SW480 (cell line): ENCODE measurements at places on chromosomes 2 and 18.
A peak's percentile ranks its signal among the peaks of the same experiment; 100 is the strongest.

DNA sequence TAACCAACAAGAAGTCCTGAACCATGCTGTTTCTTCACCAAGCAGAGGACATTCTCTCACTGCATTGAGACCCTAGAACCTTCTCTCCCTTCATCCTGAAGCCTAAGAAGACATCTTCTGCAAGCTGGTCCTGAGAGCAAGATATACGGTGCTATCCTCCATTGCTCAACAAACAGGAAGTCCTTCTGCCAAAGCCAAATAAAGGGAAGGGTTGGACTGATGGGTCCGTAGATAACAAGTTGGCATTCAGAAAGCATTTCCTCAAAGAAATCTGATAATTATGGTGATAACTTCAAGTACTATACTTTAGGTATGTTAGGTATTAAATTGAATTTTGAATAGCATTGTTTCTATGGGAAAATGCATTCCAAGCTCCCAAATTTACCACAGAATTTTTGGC, 23.3 kb downstream of the GRB14 start:
- DNase-seq = no peak

DNA sequence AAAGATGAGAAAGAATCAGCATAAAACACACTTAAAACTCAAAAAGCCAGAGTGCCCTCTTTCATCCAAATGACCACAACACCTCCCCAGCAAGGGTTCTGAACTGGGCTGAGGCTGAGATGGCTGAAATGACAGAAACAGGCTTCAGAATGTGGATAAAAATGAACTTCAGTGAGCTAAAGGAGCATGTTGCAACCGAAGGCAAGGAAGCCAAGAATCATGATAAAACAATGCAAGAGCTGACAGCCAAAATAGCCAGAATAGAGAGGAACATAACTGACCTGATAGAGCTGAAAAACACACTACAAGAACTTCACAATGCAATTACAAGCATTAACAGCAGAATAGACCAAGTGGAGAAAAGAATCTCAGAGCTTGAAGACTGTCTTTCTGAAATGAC, 12.2 kb upstream of the PSMA8 start:
- no peak for DNase-seq

GRCh38 chr2:149329068-149329467, 1.3 kb upstream of the LYPD6 start:
- DNase-seq = peak; percentile 20

DNA sequence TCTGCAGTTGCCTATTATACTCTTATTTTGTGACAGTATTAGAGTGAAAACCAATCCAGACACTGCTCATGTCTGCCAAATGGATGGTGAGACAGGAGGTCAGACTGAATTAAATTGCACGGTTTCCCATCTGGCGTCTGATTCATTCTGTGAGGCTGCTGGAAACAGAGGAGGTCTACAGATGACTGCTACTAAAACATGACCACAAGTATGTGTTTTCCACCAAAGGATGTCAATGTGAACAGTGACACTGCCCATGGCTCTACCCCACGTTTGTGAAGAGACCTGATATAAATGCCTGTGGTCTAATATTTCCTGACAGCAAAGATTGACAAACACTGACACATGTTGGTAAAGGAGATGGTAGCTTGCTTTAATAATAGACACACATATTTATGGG, 104.3 kb upstream of the ST6GAL2 start:
- DNase-seq = peak; percentile 97

GRCh38 chr2:24984912-24985311, 13.2 kb upstream of the DNAJC27 start:
- no peak for DNase-seq

GRCh38 chr2:69296421-69296820, 90.6 kb downstream of the GFPT1 start:
- DNase-seq = no peak

GRCh38 chr2:145040433-145040832, 520.5 kb upstream of the ZEB2 start:
- DNase-seq = no peak

DNA sequence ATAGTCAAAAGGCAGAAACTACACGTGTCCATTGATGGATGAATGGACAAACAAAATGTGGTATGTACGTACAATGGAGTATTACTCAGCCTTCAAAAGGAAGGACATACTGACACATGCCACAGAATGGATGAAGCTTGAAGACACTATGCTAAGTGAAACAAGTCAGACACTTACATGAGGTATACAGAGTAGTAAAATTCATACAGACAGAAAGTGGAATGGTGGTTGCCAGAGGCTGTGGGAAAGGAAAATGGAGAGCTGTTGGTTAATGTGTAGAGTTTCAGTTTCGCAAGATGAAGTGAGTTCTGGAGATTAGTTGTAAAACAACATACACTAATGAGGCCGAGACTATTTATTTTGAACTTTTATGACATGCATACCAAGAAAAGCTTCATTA, 67.4 kb upstream of the EPB41L3 start:
- no peak for DNase-seq

GRCh38 chr2:195848119-195848899, 191.3 kb downstream of the SLC39A10 start:
- no peak for DNase-seq

DNA sequence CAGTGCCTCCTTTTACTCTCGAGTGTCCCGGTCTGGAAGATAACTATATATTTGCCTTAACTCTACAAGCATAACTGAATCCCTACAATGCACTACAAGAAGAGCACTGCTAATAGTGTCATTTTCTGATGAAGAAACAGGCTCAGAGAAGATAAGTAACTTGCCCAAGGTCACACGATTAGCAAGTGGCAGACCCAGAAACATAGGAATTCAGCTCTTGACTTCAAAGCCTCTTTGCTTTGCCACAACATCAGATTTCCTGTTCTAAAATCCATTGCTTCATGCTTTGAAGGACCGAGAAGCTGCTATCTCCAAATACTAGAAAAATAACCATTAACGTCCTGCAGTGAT, 65.6 kb downstream of the HS1BP3 start:
- peak; percentile 70 for DNase-seq

- no peak for DNase-seq
These were observed 248.5 kb downstream of the HAUS1 start for GRCh38 chr18:46352520-46353250.

GRCh38 chr2:54404270-54404669, 51.9 kb upstream of the SPTBN1 start:
- DNase-seq = no peak

DNA sequence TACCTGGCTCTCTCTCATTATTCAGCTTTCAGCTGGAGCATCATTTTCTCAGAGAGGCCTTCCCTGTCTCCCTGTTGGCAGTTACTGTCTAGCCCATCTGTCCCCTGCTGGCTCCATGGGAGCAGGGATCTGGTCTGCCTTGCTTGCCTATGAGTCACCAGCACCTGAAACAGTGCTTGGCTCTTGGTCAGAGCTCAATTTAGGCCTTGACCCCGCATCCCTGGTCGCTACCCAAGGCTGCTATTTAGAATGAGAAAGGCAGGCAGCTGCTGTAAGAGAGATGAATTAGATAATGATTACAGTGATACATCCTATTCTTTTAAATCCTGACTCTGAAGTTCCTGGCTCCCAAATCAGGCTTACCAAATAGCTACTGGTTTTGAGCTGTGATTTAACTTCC, 32.9 kb downstream of the KCNE4 start:
- DNase-seq = no peak
